ENCODE measurements at places on chromosomes 1 and 21.

GRCh38 chr1:244041466-244042120 lies 9.5 kb upstream of the ZBTB18 start:
- DNase-seq = no peak

DNA sequence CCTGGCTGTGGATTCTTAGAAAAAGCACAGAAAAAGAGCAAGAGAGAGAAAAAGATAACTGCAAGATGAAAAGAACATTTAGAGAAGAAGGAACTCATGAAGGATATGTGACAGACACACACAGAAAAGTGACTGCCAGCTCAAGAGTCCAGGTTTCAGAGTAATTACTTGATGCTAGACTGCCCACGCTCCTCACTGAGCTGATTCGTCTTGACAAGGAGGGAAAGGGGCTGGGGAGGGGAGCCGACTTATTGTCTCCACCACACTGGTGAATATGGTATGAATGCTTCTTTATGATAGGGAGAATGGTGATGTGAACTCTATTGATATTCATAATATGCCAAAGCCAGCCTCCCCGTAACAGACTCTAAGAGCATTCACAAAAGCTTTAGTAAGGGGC lies 140.4 kb downstream of the BRINP2 start:
- no peak for DNase-seq

DNA sequence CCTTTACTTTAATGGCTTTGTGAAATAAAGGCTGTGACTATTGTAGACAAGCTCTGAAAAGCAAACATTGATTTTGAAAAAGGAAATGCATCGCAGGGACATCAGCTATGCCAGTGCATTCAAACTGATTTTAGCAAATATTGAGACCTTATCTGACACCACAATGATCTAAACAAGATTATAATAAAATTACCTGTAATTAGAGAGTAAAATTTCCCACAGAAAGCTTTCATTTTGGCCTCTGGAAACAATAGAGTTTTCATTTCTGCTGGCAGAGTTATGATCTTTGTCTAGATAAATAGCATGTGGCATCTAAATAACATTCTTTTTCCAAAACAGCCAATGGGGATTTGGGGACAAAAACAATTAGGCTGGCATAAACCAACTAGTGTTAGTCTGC lies 650.4 kb upstream of the PRMT6 start:
- no peak for DNase-seq

- no peak for DNase-seq
Observed at GRCh38 chr1:51525295-51525694, 6.2 kb upstream of the EPS15 start.

GRCh38 chr1:178461701-178462100 lies 35.1 kb downstream of the CLEC20A start:
- no peak for DNase-seq

DNA sequence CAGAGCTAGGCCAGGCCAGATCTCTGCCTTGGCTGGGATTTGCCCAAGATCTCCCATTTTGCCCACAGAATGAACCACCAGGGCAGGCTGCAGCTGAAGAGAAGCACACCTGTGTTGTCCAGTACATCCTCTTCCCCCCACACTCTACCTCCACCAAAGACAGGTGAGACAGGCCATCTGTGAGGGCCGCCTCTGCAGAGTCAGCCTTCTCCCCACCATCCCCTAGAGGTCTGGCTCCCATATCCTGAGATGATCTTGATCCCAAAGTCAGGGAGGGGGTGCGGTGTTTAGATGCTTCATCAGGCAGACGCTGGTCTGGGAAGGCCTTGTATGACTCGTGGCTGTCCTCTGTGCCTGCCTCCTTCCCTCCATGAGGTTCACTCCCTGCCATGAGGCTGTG lies 28.7 kb downstream of the HYI start:
- DNase-seq = no peak

- peak; percentile 28 for DNase-seq
Observed at GRCh38 chr21:46098303-46099141, 610 bp downstream of the COL6A2 start.

- no peak for DNase-seq
Observed at GRCh38 chr1:231720652-231721325, 94.2 kb downstream of the DISC1 start.

- DNase-seq = no peak
Observed at GRCh38 chr1:19454265-19455146, 30.8 kb downstream of the CAPZB start.

GRCh38 chr1:208047476-208047934 lies 136.6 kb upstream of the CD34 start:
- DNase-seq = no peak

DNA sequence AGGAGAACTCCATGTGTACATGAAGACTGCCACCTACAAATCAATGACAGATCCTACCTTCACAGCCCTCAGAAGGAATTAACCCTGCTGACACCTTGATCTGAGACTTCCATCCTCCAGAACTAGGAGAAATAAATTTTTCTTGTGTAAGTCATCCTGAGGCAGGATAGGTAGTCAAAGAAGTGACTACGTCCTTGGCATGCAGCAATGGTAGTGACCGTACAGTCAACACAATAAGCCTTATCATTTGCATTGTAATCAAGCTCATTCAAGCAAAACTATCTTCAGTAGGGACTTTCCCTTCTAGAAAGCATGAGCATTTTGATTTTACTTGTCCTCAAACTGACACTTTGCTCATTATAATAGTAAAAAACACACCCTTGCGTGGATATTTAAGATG lies 64.0 kb upstream of the KCNK1 start:
- DNase-seq = no peak

- DNase-seq = no peak
Observed at GRCh38 chr1:21259316-21260076, 30.8 kb downstream of the ECE1 start.

- DNase-seq = no peak
Observed at GRCh38 chr1:175269151-175269550, 76.6 kb upstream of the KIAA0040 start.

DNA sequence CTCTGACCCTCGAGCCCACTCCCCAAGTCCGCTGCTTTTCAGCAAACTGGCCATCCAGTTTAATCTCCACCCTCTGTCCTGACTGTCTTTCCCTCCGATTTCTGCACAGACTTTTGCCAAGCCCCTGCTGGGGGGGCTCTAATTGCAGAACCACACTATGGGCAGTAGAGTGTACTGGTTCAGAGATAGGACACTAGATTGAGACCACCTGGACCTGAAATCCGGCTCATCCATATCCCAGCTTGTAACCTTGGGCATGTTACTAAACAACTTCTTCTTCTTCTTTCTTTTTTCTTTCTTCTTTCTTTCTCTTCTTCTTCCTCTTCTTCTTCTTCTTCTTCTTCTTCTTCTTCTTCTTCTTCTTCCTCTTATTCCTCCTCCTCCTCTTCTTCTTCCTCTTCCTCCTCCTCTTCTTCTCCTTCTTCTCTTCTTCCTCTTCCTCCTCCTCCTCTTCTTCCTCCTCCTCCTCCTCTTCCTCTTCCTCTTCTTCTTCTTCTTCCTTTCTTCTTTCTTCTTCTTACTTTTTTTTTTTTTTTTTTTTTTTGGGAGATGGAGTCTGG lies 7.7 kb downstream of the LRRC71 start:
- no peak for DNase-seq

GRCh38 chr1:39683591-39684312 lies 7.5 kb downstream of the HPCAL4 start:
- DNase-seq = peak; percentile 46

- DNase-seq = no peak
Observed at GRCh38 chr1:36092166-36092797, 3.6 kb downstream of the ADPRS start.

DNA sequence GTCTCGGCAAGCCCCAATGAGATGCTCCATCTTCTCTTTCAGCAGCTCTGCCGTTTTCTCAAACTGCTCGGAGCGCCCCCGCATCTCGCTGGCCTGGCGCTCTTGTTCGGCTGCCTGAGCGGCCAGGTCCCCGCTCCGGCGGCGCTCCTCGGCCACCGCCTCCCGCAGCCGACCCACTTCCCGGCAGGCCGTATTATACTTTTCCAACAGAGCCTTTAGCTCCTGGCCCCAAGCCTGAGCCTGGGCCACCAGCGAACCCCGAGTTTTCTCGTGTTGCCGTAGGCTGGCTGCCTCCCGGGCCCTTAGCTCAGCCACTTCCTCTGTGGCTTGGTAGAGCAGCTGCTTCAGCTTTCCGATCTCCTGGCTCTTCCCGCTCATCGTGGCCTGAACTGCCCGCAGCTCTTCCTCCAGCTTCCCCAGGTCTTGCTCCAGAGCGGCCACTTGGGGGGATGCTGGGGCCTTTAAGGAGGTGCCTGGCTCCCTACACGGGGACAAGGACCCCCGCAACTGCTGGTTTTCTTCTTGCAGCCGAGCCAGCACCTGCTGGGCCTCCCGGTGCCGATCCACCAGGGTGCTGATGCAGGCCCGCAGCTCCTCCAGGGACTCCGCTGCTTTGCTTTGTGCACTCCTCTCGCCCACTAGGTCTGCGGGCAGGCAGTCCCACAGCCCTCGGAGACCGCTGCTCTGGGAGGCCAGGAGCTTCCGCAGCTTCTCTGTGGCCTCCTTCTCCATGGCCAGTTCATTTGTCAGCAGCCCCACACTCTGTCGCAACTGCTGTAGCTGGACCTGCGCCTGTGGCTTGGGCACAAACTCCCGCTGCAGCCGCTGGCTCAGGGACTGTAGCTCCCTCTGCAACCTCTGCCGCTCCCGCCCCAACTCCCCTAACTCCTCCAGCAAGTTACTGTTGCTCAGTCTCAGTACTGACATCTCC lies 13.4 kb upstream of the PIAS3 start:
- peak; percentile 44 for DNase-seq

GRCh38 chr1:15176898-15177665 lies 23.5 kb downstream of the TMEM51 start:
- no peak for DNase-seq

GRCh38 chr1:20589331-20590278 lies 708 bp downstream of the CDA start:
- no peak for DNase-seq

GRCh38 chr1:206725109-206725963 lies 40.6 kb downstream of the MAPKAPK2 start:
- peak; percentile 59 for DNase-seq

DNA sequence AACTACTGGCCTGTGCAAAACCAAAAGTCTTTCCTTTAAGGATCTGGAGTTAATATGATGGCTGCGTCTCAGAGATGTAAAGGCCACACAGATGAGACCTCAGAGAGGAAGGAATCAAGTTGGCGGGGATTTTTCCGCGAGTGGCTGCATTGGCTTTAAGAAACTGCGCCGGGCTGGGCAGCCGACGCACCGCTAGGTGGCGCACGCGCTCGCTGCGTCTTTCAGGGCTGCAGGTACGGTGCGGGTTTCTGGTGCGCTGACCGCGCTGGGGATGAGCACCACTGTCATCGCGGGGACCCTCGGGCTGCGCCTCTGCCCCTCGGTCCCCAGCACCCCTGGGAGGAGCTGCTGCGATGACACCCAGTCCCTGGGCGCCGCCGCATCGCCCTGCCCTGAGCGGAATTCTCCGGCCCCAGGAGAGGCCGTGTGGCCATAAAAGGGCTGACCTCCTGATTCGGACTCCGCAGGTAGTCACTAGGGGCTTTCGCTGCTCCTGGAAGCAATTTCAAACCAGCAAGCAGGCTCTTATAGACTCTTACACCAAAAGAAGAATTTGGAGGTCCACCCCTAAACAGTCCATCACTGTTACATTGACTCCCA lies 241.0 kb downstream of the KCNJ6 start:
- peak; percentile 57 for DNase-seq

DNA sequence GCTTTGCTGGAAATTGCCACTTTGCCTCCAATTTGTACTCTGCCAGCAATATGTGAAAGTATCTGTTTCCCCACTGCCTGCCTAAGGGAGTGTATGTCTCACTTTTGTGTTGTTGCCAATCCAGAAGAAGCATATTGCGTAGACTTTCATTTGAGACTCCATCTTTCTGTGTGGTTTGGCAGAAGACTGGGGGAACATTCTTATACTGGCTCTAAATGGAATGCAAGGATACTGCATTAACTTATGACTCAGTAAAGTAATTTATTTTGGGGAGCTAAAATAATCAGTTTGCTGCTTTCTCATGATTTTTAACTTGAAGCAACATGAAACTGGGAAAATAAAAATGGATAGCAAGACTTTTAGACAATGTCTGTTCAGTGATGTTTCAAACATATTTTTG lies 107.7 kb upstream of the TMPRSS2 start:
- no peak for DNase-seq

- no peak for DNase-seq
Observed at GRCh38 chr1:17434601-17435000, 4.9 kb downstream of the RCC2 start.

GRCh38 chr1:230643908-230644307 lies 1.6 kb downstream of the COG2 start:
- DNase-seq = no peak

DNA sequence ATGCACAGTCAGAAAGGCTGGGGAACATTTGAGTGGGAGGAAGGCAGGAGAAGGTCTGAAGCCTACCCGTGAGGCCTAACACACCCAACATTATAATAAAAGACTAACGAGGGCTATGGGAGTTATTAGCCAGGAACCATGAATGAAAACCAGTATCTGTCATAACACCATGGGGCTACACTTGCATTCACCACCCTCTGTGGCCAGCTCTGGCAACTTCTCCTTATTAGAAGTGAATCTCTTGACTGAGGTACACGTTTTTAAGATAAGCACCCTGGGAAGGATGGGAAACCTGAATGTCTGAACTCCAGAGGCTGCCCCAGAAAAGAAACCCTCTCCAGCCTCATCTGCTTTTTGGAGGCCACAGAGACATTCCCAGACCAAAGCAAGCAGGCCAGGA lies 204.3 kb upstream of the RAB4A start:
- DNase-seq = no peak

GRCh38 chr1:39258146-39258924 lies 53.8 kb downstream of the MACF1 start:
- peak; percentile 69 for DNase-seq

DNA sequence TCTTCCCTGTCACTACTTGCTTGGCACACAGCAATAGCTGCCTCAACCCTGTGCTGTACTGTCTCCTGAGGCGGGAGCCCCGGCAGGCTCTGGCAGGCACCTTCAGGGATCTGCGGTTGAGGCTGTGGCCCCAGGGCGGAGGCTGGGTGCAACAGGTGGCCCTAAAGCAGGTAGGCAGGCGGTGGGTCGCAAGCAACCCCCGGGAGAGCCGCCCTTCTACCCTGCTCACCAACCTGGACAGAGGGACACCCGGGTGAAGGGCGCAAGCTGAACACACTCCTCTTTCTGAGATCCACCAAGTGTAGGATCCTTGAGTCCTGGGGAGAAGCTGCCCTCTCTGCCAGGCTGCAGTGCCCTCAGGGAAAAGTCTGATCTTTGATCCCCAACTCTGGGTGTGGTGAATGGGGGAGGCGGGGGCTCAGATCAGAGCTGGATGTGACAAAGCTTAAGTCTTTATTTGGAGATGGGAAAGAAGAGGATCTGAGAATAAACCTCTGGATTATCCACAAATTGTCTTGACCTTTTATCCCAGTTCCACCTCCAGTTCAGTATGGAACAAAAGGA lies 1.2 kb downstream of the RXFP4 start:
- no peak for DNase-seq

GRCh38 chr1:63819795-63820194 lies 46.0 kb downstream of the ROR1 start:
- no peak for DNase-seq

GRCh38 chr1:150102986-150103385 lies 35.4 kb downstream of the VPS45 start:
- no peak for DNase-seq

- no peak for DNase-seq
Observed at GRCh38 chr1:173329726-173330125, 122.6 kb upstream of the TNFSF4 start.

All from activated CD8-positive, alpha-beta memory T cell treated with anti-CD3 and anti-CD28 coated beads, Interleukin-2, amount 50 U/mL, for 4 hours (primary cell).